ENCODE measurements at places on chromosomes 12 and 14.
A peak's percentile ranks its signal among the peaks of the same experiment; 100 is the strongest.

DNA sequence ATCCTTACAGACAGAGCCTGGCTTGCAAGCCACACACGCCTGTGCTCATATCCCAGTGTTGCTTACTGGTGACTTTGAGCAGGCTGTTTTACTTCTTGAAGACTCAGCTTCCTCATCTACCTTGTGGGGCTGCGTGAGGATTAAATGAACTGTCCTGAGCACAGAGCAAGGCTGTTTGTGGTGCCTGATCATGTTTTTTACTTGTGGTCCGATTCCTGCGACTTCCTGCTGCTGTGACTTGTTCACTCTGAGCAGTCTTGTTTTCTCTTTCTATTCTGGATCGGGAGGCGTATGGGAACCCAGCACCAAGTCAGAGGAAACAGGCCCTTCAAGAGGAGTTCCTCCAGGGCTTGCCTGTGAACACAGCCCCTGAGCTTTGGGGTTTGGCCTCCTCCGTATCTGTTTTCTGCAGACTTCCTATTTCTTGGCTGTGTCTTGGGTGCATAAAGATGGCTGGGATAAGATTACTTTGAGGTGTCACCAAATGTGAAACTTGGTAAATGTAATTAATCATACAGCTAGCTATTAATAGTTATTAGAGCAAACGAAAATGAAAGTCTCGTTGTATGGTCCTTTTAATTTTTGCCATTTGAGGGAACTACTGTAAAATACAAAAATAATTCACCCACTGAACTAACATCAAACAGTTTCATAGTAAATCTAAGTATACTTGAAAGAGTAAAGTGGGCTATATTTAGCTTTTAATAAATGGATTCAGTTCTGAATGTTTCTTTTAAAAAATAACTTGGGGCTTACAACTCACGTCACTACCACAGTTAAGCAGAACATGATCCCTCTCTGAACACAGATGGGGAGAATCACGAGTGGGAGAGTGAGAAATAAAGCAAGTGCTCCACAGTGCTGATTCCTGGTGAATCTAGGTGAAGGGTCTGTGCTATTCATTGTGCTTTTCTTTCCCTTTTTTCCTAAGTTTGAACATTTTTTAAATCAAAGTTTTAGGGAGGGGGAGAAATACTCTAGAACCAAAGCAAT is 251.5 kb downstream of the FOXN3 start:
- no peak for DNase-seq

DNA sequence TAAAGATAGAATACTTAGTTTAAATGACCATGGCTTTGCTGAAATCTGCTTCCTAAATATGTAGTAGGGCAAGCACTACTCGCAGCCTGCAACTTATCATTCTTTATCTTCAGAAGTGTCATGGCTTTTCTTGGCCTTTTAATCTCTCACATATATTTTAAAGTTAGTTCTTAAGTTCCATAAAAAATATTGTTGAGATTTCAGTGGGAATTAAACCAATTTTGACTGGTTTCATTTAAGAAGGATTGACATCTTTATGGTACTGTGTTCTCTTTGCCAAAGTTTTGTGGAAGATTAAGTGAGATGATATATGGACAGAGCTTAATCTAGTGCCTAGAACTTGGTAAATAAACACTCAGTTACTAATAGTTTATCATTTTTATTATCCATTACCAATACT is 56.7 kb downstream of the KIAA0586 start:
- peak; percentile 29 for DNase-seq

DNA sequence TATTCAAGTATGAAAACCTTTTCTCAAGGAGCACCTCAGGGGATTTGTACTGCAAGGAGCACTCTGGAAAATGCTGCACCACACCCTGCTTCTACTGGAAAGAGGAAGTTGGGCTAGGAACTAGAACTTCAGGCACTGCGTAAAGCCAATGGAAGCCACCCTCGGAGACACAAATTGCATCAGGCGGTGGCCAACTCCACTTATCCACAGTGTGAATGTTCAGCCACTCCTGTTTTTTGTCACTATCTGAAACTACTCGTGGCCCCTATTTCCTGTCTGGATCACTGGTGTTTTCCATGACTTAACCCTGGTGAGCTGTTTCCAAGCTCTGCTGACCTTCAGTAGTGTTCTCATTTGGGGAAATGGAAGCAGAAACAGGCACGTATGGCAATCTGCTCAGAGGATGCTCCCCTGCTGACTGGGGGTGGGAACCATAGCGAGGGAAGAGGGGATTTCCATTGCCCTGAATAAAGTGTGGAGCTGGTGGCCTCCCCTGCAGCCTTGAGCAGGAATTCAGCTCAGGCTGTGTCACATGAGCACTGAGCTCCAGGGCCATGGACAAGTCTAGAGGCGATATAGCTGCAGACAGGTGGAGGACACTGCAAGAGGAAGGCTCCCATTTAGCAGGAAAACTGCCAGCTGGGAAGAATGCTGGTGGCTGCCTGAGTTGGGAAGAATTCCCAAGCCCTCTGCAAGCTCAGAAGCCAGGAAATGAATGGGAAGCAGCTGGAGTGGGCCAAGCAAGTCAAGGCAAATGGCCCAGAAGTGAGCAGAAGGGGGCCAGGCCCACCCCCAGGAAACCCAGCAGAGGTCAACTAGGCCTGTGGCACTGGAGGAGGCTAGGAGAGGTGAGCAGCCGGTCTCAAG is 50.5 kb upstream of the RAP1B start:
- no peak for DNase-seq

- no peak for DNase-seq
Observed at GRCh38 chr12:103824845-103825244, 16.2 kb downstream of the NT5DC3 start.

DNA sequence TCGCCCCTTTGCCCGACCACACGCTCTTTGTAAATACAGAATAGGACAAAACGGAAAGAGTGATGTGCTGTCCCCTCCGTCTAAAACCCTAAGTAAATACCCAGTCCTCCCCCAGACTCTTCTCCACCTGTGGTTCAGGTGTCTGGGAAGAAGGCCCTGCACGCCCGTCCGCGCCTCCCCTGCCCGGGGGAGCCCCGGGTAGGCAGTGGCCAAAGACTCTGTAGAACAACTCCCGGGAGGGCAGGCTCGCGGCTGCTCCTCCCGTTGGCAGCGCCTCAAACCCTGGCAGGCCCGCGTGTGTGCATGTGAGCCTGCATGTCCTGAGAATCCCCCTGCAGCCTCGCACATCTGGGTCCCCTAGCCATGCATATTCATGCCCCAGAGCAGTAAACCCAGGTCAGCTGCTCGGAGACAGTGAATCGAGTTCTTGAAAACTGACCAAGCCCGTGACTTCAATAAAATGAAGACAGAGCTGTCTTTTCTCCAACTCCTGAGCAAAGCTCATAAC is 165.8 kb downstream of the MON2 start:
- peak; percentile 21 for DNase-seq

- no peak for DNase-seq
Observed at GRCh38 chr12:26108915-26109314, 15.9 kb downstream of the BHLHE41 start.

DNA sequence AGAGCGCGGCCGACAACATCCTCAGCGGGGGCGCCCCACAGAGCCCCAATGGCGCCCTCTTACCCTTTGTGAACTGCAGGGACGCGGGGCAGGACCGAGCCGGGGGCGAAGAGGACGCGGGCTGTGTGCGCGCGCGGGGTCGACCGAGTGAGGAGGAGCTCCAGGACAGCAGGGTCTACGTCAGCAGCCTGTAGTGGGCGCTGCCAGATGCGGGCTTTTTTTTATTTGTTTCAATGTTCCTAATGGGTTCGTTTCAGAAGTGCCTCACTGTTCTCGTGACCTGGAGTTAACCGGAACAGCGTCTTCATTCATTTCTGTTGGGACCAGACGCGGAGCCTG is 103.8 kb upstream of the FKBP4 start:
- peak; percentile 45 for DNase-seq

DNA sequence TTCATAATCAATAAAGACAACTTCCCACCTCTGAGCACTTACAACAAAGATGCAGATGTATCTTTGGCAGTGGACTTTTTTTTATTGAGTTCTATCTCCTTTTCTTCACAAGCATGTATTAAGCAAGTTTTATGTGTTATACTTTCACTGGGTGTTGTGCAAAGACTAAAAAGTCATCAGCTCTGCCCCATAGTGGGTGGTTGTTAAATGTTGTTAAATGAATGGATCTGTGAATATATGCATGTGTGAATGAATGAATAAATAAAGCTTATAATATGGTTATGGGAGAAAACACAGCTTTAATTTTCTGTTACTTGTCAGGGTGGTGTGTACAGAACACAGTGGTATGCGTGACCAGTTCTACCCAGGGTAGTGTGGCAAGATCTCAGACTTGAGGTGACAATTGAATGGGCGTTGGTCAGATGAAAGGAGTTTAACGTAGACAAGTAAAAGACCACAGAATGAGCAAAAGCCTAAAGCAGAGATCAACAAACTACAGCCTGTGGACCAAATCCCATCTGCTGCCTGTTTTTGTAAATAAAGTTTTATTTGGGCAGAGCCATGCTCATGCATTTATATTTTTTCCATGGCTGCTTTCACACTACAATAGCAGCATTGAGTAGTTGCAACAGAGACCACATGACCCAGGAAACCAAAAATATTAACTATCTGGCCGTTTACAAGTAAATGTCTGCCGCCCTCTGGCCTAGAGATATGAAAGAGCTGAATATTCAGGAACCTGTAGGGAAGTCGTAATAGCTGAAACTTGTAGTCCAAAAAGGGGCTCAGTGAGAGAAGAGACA is 207.4 kb upstream of the EEA1 start:
- DNase-seq, result no peak

DNA sequence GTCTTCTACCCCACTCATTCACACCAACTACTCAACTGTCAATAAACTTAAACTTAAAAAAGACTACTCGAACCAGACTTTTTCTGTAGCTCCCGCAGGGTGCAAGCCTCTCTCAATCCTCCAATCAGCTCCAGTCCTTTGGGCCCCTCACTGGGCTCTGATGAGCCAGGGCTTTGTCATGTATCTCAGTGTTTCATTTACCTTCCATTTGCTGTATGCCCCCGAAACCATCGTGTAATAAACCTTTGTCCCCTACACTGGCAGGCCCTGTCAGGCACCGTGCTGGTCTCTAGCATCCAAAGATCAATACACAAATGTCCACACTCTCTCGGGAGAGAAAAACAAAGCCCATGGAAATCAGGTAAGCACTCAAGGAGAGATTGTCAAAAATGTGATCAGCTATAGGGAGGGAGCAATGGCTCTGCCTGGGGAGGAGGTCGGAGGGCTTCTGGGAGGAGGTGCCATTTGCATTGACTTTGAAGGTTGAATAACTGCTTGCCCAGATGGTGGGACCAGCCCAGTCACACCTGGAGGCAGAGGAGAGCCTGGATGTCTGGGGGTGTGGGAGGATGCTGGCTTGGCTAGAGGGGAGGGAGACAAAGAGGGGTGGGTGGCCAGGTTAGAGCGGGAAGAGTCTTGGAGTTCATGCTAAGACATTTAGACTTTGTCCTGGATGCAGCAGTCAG is 42.1 kb upstream of the DICER1 start:
- no peak for DNase-seq

- no peak for DNase-seq
Observed at GRCh38 chr12:8499616-8500015, 13.7 kb upstream of the CLEC4D start.

GRCh38 chr14:71358209-71358931 is 451.1 kb downstream of the PCNX1 start:
- DNase-seq, result no peak

Measured in left kidney (tissue), 8 donors.